Skin of body (tissue), 3 donors: ENCODE measurements at places on chromosomes 4 and X.
A peak's percentile ranks its signal among the peaks of the same experiment; 100 is the strongest.

DNA sequence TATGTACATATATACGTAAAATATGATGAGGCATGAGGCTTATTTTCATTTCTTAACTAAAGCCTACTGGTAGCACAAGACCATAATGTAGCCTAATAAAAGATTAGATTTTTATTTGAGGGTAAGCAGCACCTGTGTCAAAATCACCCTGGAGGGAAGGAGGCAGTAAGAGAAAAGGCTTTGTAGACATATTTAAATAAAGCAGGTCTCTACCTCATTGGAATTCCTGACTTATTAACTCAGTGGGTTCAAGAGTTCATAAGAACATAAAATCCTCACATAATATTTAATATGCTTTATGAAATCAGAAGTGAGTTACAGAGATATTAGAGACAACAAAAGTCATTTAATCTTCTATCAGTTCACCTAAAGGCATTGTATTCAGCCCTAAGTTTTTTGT is 261.6 kb upstream of the ANKRD50 start:
- no peak for DNase-seq

GRCh38 chr4:36609661-36610060 is 328.2 kb downstream of the DTHD1 start:
- no peak for DNase-seq

DNA sequence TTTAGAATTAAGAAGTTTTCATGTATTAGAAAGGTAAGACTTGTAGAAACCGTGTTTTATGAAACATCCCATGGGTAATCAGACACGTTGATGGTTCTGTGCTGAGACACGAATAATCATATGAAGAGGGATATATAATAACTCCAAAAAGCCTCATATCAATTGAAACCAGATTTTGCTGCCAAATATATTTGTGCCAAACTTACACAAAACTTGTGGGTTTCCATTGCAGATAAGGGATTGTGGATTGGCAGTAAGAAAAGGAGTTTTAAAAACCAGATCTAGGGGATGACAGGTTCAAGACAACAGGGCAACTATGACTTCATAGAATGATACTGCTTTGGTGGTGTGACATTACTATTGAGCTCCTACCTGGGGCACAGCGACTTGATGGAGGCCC is 616.1 kb downstream of the BCOR start:
- DNase-seq: no peak

- peak; percentile 42 for DNase-seq
These were observed 291 bp upstream of the NBDY start for GRCh38 chrX:56728752-56729151.
